ENCODE measurements at places on chromosomes 7 and 10. TPM values are rescaled to one million over a fixed set of nuclear protein-coding genes. Genes with fewer than 3 reads are reported as not detected.

Gene PTN
- total RNA-seq = not detected

Gene RBP3
- total RNA-seq = not detected

Gene CYP2C18
- total RNA-seq = not detected

Gene GIMAP7
- 50.5 TPM for total RNA-seq

DNA sequence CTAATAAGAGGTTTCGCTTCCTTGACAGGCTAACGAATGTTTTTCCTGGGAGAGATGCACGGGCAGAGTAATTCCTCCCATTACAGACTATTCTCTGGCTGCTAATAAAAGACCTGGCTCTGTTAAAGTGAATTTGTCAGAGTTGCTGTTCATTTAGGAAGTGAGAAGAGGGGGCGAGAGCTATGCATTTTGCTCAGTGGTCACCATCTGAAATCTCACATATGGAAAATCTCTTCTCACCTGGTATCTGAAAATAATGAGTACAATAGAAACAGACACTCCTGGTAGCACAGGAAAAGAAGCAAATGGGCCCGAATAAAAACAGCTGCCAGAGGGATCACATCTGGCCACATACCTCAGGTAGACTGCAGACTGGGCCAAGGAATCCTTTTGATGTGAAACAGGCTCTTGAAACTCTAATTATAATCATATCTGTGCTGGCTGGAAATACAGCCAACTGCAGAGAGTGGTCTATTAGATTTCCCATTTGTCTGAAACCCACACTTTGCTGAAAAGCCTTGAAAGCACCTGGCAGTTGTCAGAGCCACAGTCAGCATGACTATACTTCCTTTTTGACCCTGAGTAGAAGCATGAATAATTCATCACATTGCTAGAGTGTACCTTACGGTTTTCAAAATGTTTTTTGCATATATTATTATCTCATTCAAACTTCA lies 33.6 kb downstream of the AOAH start:
- H3K27me3 ChIP-seq = no peaks in the 10 kb centered on the region
- peak overlapping the region; percentile 97 for H3K27ac ChIP-seq
- peaks cover 30% of the 10 kb centered on the region for H3K36me3 ChIP-seq
- H3K4me3 ChIP-seq = peak overlapping the region; percentile 92

DNA sequence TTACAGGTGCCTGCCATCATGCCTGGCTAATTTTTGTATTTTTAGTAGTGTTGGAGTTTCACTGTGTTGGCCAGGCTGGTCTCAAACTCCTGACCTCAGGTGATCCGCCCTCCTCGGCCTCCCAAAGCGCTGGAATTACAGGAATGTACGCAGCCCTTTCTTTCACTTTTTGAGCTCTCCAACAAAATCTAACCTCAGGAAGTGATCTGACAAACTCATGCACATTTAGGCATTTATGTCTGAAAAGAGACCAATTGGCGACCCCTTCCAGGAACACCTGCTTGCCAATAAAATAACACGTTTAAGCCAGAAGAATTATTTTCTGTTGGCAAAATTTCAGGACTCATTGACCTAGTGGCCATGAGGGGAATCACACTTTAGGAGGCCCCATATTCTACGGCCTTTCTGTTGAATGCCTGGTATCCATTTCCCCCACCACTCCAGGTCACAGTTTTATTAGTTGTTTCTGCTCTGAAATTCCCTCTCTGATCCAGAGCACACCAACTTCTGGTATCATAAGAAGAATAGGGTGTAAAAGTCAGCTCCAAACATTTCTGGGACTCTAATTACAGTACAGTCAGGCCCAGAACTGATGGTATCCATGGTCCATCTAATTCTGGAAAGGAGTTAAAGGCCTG lies 65.8 kb upstream of the FRMD4A start:
- no peaks in the 10 kb centered on the region for H3K36me3 ChIP-seq
- DNase-seq = no peak
- H3K27ac ChIP-seq = no peak overlapping the region
- H3K4me1 ChIP-seq = no peaks in the 10 kb centered on the region
- peaks cover 50% of the 10 kb centered on the region for H3K27me3 ChIP-seq

GRCh38 chr10:102776779-102777456 lies 33.2 kb downstream of the WBP1L start:
- no peak overlapping the region for H3K27ac ChIP-seq
- DNase-seq = no peak
- H3K27me3 ChIP-seq = no peaks in the 10 kb centered on the region
- H3K36me3 ChIP-seq = no peaks in the 10 kb centered on the region
- peaks cover 54% of the 10 kb centered on the region for H3K4me1 ChIP-seq

DNA sequence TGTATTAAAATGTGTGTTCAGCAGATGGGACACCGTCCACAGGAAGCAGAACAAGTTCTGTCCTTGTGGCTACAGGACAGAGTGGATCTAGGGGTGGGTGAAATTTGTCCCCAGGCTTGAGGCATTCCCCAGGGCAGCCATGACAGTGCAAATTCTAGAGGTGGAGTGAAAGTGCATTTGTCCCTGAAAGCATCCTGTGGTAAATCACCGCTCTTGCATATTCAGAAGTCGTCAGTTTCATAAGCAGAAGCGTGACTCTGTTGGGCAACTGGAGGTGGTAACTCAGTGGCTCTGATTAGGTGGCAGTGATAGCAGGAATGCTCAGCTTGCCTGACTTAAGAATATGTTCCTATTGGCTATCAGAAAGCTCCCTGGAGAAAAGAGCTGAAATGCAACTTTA lies 96.6 kb downstream of the SNX10 start:
- H3K27ac ChIP-seq = no peak overlapping the region
- H3K4me3 ChIP-seq = no peak overlapping the region
- peaks cover 6% of the 10 kb centered on the region for H3K4me1 ChIP-seq
- DNase-seq = no peak
- no peaks in the 10 kb centered on the region for H3K36me3 ChIP-seq
